ENCODE measurements at places on chromosomes 3 and 15.

- no peak for DNase-seq
Observed at GRCh38 chr3:57972531-57973111, 35.6 kb upstream of the FLNB start.

DNA sequence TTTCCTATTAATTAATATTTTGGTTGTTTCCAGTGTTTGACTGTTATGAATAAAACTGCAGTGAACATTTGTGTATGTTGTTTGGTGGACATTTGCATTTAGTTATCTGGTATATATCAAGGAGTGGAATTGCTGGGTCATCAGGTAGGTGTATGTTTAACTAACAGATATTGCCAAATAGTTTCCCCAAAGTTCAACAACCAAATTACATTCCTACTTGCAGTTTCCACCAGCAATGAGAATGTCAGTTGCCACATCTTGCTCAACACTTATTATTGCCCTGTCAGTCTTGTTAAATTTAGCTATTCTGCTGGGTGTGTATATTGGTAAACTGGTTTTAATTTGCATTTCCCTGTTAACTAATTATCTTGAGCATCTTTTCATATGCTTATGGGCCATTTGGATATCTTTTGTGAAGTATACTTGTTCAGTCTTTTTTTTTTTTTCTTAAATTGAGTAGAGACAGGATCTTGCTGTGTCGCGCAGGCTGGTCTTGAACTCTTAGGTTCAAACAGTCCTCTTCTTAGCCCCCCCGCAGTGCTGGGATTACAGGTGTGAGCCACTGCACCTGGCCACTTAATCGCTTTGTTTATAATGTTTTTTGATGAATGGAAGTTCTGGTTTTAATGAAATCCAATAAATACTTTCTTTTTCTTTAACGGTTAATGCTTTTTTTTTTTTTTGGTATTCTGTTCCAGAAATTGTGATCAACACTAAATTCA is 7.9 kb downstream of the FEM1B start:
- DNase-seq, result no peak

- no peak for DNase-seq
Observed at GRCh38 chr15:34188711-34189110, 21.2 kb downstream of the KATNBL1 start.

GRCh38 chr15:87045746-87046145 is 966.1 kb downstream of the AGBL1 start:
- DNase-seq, result no peak

DNA sequence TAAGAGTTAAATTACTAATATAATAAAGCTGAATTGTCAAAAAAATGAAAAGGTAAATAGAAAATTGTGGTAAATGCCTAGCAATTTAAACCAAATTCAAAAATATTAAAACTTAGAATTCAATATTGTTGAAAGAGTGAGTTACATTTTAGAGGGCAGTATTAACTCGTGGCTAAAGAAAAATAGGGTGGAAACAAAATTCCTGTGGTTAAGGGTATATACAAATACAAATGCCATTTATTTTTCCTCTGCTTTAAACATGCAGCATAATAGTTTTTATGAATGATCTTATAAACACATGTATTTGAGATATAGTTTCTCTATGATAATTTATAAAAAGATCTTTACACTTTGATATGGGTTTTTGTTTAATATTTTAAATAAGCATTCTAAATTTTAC is 79.0 kb downstream of the NEDD4 start:
- DNase-seq, result no peak

- DNase-seq, result no peak
Observed at GRCh38 chr3:37989821-37990480, 635 bp upstream of the VILL start.
